ENCODE measurements at places on chromosomes 4 and X.
A peak's percentile ranks its signal among the peaks of the same experiment; 100 is the strongest.

DNA sequence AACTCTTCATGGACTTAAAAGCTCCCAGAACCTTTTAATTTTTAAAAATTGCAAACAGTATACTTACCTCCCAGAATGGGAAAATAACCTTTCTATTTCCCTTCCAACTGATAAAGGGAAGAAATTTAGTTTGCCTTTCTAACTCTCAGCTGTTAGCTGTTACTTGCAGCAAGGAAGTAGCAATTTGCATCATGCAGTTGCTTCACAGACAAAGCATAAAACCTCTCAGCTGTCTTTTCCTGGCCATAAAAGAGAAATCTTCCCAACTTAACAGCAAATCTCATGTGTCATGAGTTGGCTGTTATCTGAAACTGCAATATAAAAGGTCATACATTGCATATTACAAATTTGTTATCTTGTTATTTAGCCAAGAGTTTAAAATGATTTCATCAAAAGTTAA is 18.4 kb downstream of the C4orf17 start:
- no peak for DNase-seq

- DNase-seq = peak; percentile 42
Measured at GRCh38 chr4:153151535-153152455, 52.4 kb upstream of the TRIM2 start.

DNA sequence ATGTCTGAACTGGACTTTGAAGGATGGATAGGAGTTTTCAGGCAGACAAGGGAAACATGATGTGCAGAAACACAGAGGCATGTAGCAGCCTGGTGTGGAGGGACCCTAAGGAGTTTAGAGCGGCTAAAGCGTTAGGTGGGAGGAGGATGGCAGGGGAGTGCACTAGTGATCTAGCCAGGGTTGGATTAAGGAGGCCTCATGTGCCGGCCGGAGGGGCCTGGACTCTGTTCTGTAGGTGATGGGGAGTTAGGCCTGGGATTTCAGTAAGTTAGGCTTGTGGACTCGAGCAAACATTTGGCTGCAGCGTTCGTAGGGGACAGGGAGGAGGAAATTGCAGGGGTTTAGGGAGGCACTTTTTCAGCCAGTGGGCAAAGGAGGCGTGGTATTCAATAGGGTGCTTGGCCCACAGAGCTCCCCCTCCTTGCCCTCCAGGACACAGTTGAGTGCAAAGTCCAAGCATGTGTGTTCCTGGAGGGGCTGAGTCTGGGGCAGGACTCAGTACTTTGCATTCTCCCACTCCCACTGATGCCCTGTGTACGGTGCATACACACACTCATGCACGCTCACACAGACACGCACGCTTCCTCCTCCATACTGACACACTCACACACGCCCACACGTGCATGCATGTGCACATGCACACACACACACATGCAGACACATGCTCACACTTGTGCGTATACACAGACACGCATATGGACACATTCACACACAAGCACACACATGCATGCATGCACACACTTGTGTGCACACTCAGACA is 18.6 kb downstream of the PSAPL1 start:
- DNase-seq = no peak

- DNase-seq = no peak
Measured at GRCh38 chr4:161990721-161991120, 173.1 kb downstream of the FSTL5 start.

DNA sequence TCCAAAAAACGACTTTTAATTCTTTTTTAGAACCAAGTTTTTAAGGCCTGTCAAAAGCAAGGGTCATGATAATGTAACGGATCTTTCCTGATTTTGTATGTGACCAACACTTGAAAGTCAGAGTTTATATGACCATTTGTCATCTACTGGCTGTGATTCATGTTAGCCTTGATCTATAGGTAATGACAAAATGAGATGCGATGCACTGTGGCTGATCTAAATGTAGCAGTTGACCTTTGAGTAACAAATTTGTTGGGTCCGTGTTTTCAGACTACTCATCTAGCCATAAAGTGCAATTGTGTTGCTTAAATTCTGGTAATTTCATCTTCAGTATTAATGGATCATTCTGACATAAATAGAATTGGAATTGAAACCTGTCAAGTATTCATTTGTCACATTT is 202.5 kb downstream of the PCDH7 start:
- no peak for DNase-seq

- peak; percentile 64 for DNase-seq
Measured at GRCh38 chr4:88818631-88819470, 121.2 kb upstream of the NAP1L5 start.

DNA sequence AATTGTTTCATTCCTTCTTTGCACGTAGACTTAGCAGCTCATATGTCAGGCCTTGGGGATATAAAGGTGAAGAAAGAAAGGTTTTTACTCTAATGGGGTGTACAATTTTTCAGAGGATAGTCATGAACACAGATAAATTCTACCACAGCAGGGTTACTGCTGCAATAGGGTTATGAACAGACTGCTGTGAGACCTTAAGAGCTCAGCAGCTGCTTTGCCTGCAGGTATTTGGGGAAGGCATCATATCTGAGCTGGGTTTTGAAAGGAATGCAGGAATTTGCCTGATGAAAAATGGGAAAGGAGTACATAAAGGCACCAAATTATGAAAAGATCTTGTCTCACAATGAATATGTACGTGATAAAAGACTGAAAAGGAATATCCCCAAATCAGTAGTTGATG is 128.9 kb downstream of the CEP135 start:
- no peak for DNase-seq

DNA sequence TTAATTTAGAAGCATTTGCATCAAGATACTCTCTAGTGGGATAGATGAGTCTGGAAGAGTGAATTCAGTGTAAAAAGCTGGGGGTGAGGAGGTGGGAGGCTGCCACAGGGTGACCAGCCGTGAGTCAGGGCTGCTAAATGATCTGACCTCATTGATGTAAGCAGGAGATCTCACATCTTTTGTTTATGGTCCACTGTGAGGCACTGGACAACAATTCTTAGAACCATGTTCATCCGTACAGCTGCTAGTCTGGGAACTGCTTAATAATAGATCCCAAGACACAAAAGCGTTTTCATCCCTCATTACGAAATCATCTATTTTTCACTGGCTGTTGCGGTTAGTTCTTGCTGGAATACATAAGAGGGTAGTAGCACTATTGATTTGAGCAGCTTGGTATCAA is 14.1 kb downstream of the KLF3 start:
- no peak for DNase-seq

- no peak for DNase-seq
Measured at GRCh38 chrX:132710656-132711155, 221.9 kb upstream of the MBNL3 start.

DNA sequence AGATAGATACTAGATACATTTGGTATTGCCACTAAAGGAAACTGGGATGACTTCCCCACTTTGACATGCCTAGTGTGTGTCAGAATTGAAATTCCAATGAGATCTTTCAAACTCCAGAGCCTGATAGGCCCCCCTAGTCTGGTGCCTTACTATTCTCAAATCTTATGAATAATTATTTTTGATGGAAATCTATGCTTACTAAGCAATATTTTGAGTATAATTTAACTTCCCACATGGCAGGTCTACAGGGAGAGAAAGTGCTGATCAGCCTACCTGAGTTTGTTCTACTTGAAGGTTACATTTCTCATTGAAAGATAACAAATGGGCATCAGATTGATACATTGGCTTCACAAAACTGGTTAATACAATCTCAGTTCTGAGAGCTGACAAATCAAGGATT is 415.7 kb upstream of the BOD1L1 start:
- DNase-seq = no peak

GRCh38 chr4:36187723-36188333 is 56.5 kb downstream of the ARAP2 start:
- DNase-seq = no peak

DNA sequence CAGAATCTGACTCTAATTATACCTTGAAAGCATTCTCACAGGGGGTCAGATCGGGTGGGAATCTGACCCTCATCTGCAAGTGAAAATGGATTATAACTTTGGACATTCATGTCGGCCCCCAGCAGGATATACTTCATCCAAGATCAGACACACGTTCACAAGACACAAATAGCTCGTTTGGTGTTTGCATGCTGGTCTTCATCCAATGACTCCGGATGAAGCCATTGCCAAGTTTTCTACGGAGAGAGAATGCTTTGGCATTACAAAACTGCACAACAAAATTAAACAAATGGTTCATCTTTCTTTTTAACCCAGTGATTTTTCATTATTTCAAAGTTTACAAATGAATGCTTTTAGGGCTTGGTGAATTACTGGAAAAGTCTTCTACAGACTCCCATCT is 105.5 kb downstream of the MID1 start:
- DNase-seq = no peak

Measured in prostate gland (tissue), 2 donors.